Fibroblast of the aortic adventitia (primary cell): ENCODE measurements at places on chromosomes 4 and X. TPM values are rescaled to one million over a fixed set of nuclear protein-coding genes. Genes with fewer than 3 reads are reported as not detected.

The CXCL11 gene
- not detected in 2 replicates for total RNA-seq

The RHOXF2 gene
- not detected in 2 replicates for total RNA-seq

The CLCN3 gene
- 38.3 and 50.6 TPM in 2 replicates for total RNA-seq

The LRCH2 gene
- 3.5 and 11.1 TPM in 2 replicates for total RNA-seq

- DNase-seq, result no peak
Observed at GRCh38 chr4:24984602-24985532, 45.9 kb downstream of the LGI2 start.

GRCh38 chr4:138199568-138200235, 42.4 kb downstream of the SLC7A11 start:
- DNase-seq, result peak; percentile 40

DNA sequence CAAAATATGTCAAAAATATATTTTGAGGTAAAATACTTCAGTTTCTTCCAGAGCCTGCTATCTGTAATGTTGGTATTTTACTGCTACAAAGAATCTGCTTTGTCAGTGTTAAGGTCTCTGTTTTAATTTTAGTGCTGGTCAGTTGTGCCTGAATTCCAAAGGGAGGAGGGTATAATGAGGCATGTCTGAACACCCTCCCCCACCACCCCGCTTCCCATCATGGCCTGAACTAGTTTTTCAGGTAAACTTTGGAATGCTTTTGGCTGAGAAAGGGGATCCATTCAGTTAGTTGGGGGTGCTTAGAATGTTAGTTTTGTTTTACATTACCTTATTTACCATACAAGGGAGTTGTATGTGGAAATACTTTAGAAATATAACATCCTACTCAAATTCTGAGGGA, 158.5 kb downstream of the MID1IP1 start:
- no peak for DNase-seq

GRCh38 chr4:122635205-122635604, 14.3 kb upstream of the IL21 start:
- DNase-seq, result no peak

- peak; percentile 14 for DNase-seq
Observed at GRCh38 chrX:137195991-137196390, 162.2 kb upstream of the GPR101 start.

DNA sequence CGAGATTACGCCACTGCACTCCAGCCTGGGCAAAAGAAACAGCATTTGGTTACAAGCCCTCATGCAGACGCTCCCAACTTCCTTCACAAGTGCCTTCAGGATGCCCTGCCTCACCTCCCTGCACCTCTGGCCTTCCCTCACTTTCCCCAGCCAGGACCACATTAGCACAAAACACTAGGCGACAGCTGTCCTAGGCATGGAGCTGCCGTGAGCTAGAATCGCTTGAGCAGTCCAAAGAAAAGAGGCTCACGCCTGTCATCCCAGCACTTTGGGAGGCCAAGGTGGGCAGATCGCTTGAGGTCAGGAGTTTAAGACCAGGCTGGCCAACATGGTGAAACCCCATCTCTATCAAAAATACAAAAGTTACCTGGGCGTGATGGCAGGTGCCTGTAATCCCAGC, 15.8 kb downstream of the RNF212 start:
- no peak for DNase-seq

GRCh38 chr4:40462326-40462725, 127.2 kb downstream of the CHRNA9 start:
- DNase-seq, result no peak

DNA sequence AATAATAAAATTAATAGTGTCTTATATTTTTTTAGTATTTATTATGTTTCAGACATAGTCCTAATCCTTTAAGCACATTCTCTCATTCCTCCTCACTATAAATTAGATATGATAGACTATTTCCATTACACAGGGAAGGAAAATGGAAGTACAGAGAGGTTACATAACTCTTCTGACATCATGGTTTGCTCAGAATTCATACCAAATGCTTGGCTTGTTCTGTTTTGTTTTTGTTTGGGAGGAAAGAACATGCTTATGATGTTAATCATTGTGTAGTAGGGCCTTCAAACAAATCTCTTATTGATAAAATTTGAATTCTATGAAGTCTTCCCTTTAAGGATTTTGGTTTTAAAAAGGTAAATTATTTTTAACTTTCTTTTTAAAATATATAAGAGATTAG, 59.5 kb downstream of the RXFP1 start:
- DNase-seq, result peak; percentile 51

GRCh38 chr4:139901531-139902320, 236.1 kb downstream of the MGST2 start:
- peak; percentile 32 for DNase-seq

- DNase-seq, result no peak
Observed at GRCh38 chr4:87044511-87045233, 109.9 kb downstream of the AFF1 start.
